ENCODE measurements at places on chromosomes 4 and X.
A peak's percentile ranks its signal among the peaks of the same experiment; 100 is the strongest.

GRCh38 chrX:15745179-15745578 is 7.1 kb downstream of the CA5B start:
- DNase-seq, result no peak

DNA sequence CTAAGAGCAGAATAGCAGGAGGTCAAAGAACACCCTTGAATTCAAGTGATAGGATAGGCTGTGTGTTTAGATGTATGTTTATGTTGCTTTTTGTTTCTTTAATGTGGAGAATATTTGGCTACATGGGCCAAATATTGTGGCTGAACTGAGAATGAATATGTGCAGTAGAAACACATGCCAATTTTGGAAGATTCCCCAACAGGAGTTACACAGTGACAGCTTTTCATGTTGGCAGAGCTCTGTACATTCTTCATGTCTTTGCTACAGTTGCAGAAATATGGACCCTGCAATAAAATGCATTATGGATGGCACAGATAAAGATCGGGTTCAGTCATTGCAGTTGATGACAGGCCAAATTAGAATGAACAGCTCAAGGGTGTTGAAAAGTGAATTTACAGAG is 82.8 kb upstream of the SLC4A4 start:
- no peak for DNase-seq

- peak; percentile 46 for DNase-seq
Measured at GRCh38 chr4:153616006-153616555, 68.0 kb upstream of the TLR2 start.

DNA sequence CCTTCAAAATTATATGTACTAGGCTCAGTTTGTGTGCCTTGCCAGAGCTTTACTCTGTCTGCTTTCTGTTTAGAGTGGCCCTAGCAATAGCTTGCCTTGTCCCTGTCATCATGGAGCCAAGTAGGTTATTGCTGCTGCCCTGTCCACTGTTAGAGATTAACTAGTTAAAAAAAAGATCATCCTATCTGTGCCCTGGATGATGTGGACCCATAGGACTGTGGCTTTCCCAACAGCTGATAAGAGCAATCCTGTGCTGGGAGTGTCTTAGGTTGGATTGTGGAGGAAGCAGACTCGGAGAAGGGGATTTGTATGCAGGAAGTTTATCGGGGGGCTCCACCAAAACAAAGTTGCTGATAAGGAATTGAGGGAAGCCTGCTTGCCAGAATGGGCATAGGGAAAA is 23.8 kb downstream of the PPP1R2C start:
- no peak for DNase-seq

DNA sequence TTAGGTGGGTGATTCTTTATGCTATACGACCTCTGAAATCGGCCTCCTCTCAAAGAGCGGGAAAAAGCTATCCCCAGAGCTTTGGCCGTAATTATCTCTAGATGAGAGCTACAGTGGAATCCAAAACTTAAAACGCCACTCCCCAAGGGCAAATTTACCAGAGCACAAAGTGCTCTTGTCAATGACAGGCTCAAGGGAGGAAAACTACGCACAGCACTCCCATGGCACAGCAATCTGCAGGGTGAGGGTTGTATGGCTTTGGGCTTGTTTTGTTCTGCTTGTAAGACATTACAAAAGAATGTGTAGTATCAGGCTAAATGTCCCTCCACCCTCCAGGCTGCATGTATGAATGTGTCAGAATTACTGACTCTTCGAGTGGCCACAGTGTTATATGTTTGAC is 44.0 kb downstream of the ARHGEF6 start:
- DNase-seq, result no peak

DNA sequence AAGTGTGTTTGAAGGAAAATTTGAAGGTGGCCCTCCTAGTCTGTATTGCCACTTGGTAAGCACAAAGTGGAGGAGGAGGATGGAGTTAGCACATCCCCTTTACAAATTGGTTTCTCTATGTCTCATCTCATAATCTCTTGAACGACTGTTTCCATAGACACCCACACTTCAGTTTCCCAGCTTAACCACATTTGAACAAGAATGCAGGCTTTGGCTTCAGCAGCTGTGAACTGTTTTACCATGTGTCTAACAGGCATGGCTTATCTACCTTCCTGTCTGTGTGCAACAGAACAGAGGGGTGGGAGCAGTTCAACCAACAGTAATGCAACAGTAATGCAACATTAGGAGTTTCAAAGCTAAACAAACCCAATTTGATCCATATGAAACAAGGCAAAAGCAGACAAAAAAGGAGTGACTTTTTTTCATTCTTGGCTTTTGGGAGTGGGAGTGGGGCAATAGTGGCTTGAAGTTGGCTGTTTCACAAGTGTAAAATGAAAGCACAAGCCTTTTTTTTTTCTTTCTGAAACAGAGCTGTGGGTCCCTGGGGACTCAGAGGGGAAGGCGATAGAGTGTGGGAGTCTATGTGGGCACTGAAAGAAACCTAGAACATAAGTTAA is 108.0 kb downstream of the ITM2A start:
- DNase-seq, result no peak

DNA sequence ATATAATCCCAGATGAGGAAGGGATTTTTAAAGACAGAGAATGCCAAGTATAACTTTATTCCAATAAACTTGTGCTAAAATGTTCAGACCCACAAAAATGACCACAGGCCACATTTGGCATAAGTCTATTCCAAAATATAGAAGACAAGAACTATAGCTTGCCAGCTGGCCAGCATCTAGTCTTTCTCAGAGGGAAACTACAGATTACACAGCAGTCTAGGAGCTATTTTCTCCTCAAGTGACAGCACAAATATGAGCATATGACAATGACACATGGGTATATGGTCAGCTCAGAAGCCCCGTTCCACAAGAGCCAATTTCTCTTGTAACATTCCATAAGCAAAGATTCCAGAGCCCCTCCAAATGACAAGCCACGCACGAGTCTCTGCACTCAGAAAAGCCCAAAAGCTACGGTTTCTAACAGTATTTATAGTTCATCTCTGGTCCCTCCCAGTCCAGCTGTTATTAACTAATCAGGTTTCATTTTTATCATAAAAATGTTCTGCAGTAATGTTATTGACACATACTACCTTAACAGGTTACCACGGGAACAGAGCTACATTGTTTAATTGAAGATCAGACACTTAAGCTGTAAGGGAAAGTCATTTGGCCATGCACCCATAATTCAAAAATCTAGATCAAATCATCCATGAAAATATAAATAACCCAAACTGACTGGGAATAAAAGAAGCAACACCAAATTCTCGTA is 70.3 kb downstream of the RAB28 start:
- no peak for DNase-seq

GRCh38 chr4:7159923-7160322 is 32.4 kb upstream of the SORCS2 start:
- no peak for DNase-seq

GRCh38 chr4:55982976-55983375 is 34.2 kb downstream of the CEP135 start:
- no peak for DNase-seq

Measured in stimulated activated CD4-positive, alpha-beta T cell treated with anti-CD3 and anti-CD28 coated beads, Interleukin-4, amount 100 ng/mL, for 48 hours (primary cell).